ENCODE measurements at places on chromosomes 4 and X.

- no peak for DNase-seq
Observed at GRCh38 chrX:38807873-38808272, 6.6 kb downstream of the MID1IP1 start.

DNA sequence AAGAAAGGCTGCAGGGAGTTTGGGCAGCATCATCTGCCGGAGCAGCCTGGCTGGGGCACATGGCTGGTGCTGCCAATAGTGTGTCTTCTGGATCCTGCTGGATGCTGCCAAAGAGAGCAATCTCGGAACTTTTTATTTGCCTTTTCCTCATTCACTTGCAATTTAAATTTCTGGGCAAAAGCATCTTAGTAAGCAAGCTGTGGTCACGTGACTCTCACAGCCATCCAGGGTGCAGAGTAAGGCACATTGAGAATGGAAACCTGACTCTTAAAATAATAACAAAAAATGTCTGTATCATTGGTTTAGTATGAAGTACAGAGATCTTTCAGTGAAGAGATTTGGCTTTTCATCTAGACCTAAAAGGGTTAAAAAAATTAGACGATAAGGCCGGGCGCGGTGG is 910.3 kb downstream of the STIM2 start:
- DNase-seq = no peak

DNA sequence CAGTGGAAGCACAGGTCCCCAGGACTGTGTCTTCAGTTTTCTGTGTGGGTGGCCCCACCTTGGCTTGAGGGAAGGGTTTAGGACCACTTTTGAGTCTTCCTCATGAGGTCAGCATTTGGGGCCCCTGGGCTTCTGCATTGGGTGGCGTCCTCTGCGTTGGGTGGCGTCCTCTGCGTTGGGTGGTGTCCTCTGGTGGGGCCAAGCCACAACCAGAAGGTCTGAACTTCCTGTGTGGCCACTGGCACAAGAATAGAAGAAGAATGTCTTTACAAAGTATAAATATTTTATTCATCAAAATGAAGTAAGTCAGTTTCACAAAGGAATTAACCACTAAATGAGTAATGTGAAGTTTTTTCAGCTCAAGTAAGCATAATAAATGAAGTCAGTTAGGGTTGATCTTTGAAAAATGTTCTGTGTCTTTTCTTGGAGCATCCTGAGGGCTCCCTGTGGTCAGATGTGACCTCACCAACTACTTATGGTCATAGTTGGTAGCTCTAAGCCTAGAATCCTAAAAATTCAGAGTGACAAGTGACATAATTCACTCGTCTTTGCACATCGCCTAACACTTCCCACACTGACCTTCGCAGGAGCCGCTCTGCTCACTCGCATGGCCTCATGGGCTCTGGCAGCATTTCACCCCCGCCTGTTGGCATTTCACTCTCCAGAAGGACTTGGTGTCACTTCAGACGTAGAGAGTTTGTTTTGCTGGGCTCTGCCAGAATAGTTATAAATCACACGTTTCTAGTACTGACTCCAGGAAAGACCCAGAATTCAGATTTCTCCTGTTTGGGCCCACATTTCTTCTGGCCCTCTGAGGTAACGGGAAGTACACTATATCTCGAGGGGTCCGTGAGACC is 39.0 kb upstream of the HGFAC start:
- DNase-seq = no peak

GRCh38 chr4:82770607-82771006 is 28.0 kb downstream of the SCD5 start:
- no peak for DNase-seq

DNA sequence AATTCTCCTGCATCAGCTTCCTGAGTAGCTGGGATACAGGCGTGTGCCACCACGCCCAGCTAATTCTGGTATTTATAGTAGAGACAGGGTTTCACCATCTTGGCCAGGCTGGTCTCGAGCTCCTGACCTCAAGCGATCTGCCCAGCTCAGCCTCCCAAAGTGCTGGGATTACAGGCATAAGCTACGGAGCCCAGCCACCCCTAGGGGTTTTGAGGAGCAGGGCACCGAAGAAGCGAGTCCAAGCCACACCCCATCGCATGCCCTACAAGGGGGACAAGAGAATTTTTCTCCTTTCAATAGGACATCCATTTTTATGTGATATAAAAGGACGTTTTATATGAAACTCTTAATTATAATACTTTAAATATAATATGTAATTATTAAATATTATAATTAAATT is 13.9 kb upstream of the KLF3 start:
- no peak for DNase-seq

DNA sequence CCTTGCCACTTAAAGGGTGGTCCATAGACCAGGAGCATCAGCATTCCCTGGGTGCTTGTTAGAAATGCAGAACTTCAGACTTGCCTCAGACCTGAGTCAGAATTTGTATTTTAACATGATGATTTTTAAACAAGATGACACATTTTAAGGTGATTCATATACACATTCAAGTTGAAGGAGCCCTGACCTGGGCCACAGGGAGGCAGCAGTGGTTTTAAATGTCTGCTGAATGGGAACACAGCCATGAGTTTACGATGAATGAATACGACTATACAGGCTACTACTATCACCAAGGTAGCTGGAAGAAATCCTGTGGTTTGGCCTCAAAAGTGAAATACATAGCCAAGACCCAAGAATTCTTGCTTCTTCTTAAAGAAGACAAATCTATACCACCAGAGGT is 2.9 kb downstream of the HDAC8 start:
- no peak for DNase-seq

DNA sequence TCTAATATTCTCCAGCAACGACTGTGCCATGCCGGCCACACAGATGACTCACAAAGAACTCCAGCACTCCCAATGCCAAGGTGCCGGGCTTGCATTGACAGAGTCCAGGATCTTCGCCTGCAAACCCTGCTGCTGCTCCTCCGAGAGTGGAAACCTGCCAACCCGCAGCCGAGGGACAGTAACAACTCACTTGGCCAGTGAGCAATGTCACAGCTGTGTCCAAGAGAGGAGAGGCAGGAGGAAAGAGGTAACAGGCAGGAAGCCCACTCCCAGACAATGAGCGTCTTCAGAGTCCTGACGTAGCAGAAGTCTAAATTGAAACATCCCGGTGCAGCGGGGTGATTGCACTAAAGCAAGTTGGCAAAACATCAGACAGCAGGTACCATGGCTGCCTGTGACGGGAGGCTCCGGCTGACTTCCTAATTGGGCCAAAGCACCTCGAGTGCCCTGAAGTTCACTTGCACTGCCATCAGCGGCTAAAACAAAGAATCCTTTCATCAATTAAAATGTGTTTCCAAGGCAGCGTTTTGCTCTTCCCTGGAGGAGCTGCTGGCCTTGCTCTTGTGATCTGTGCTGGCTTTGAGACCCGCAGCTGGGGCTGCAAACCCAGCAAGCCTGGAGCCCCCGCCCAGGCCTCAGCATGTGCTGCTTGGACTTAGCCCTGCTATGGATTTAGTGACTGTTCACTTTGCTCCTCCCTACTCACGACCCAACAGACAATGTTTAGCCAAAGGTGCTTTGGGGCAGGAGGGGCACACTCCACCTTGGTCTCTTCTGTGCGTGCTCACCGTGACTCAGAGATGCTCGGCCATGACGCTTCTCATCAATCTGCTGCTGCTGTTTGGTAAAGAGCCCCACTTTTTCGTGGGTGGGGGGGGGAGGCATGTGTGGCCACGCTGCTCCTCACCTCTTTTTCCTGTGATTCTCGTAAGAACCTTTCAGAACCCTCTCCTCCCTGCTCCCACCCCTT is 36.5 kb downstream of the DCTD start:
- no peak for DNase-seq

DNA sequence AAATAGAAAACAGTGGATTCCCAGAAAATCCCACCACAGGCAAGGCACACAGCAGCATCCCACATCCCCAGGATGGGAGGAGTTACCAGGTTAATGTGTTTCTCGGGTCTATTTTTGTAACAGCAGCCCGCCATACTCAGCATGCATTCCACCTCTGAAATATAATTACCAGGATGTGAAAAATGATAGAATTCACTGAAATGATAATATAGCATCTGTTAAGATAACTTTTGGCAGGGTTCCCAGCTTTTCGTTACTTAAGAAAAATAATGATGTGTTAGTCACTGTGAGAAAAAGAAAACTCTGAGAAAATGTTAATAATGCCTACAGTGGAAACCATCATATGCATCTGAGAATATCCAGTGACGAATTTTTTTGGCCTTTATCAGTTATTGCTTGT is 87.1 kb downstream of the VCX2 start:
- DNase-seq = no peak

GRCh38 chrX:63529961-63530360 is 178.8 kb upstream of the SPIN4 start:
- DNase-seq = no peak

DNA sequence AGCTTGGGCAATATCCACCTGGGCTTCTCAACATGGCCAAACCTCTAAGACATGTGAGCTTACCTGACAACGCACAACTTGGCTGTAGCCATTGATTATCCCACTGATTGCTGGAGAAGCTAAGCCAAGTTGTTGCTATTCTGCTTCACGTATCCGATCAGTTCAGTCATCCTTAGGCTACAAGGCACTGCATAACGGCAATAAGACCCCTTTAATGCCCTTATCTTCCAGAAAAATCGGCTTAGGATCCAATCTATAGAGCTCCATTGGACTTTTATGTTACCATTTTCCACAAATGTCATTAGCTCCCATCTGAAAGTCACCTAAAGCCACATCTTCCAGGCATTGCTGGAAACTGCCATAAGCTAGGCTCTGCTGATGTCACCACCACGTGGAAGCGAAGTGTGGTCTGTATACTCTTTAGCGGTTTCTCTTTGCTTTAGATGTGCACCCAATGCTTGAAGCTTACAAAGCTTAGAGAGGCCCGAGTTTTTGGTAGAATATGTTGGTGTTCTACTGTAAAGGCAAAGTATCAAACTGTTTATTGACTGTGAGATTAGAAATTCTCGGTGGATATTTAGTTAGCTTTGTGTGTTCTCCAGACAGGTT is 163.1 kb downstream of the CPE start:
- no peak for DNase-seq

DNA sequence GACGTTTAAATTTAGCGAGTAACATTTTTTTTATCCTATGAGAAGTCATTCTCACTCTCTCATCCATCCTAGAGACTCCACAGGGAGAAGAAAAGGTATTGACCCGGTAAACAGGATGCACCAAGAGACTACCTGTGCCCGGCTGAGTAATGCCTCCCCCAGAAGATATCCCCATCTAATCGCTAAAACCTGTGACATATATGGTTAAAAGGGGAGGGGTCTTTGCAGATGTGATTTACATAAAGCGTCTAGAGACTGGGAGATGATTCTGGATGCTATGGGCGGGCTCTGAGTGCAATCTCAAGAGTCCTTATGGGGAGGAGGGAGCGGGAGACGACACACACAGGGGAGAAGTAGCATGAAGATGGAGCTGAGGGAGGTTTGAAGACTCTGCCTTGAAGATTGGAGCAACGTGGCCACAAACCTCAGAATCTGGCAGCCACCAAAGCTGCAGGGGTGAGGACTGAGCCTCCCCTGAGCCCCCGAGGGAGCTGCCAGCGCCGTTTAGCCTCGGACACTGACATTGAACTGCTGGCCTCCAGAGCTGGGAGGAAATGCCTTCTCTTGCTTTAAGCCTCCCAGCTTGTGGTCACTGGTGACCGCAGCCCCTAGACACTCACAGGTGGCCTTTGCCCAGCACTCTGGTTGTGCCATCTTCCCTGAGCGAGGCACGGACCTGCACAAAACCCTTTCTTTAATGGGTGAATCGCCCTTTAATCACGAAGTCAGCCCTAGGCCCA is 11.2 kb downstream of the ABLIM2 start:
- no peak for DNase-seq

DNA sequence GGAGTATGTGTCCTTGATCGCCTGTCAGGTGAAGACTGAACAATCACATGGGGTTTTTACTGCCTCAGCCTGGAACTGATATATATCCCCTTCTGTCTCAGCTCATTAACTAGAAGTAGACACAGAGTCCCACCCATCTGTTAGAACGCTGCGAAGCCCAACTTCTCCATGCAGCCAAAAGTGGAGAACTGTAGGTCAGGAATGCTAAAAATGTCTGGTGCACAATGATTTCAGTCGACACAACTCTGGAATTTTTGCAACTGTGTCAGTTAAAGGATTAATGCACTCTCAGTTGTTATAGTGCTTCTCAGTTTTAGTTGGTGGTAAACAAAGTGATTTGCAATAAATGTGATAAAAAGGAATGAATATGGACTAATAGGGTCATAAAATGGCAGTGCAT is 287.2 kb downstream of the INPP4B start:
- no peak for DNase-seq

DNA sequence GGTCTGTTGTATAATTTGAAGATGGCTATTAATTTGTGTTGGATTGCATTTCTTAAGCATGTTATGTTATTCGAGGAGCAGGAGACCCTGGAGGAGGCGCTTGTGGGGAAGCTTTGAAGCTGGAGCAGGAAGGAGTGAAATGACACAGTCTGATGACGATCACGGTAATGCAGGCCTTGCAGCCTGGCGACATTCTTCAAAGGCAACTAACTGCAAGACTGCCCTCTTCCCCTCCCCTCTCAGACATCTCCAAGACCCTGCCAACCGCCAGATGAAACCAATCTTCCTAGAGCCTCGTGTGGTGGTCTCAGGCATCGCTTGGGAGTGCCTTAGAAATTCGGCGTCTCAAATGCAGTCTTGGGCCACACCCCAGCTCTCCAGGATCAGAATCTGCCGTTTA is 16.1 kb downstream of the CLCN4 start:
- DNase-seq = no peak

DNA sequence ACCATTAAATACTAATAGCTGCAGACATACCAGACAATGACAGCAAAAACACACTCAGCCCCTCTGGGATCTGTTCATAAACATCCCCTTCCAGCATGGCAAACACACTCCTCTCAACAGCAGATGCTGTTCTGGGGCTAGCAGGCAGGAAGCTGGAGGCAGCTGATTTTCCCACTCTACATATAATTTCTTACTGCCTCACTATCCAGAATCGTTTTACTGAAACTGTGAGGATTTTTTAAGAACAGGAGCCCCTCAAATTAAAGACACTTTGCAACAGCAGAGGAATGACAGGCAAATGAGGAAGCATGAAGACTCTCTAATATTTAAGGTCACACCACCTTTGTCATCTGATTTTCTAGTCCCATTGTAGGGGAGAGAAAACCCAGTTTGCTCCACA is 2.2 kb downstream of the MAPK10 start:
- DNase-seq = no peak

GRCh38 chrX:154046031-154046781 is 26.5 kb upstream of the IRAK1 start:
- DNase-seq = no peak

DNA sequence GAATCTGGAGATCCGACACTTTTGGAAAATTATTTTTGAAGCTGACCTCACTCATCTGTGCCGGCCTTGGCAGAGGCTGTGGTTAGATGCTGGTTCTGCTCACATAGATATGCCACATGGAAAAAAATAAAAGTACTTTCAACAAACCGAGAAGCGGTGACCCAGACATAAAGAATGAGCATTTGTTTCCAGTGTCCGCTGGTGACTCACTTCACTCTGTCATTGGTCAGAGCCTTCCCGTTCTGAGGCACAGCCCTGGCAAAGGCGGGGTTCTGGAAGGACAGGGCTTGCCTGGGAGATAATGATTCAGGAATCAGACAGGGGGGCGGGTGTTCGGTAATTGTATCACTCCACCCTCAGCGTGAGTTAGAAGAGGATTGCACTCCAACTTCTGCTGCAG is 172.4 kb upstream of the MXRA5 start:
- DNase-seq = no peak
